ENCODE measurements at places on chromosomes 1 and 21. TPM values are rescaled to one million over a fixed set of nuclear protein-coding genes. Genes with fewer than 3 reads are reported as not detected.
A peak's percentile ranks its signal among the peaks of the same experiment; 100 is the strongest.

PRAMEF4 gene
- not detected for total RNA-seq

MYOG gene
- total RNA-seq: not detected

CELA3B gene
- not detected for total RNA-seq

PDZK1 gene
- total RNA-seq: 46.4 TPM

DMRTA2 gene
- total RNA-seq: not detected

RIMS3 gene
- total RNA-seq: 5.4 TPM

TTC34 gene
- total RNA-seq: 0.07 TPM

KRTAP12-4 gene
- not detected for total RNA-seq

GLIS1 gene
- not detected for total RNA-seq

MYOM3 gene
- 16.5 TPM for total RNA-seq

GRCh38 chr1:46005594-46005993 lies 126.8 kb downstream of the PIK3R3 start:
- no peak for DNase-seq
- H3K4me1 ChIP-seq: peaks cover 23% of the 10 kb centered on the region
- no peaks in the 10 kb centered on the region for H3K27me3 ChIP-seq
- no peak overlapping the region for H3K4me3 ChIP-seq
- peaks cover 31% of the 10 kb centered on the region for H3K36me3 ChIP-seq
- H3K27ac ChIP-seq: no peak overlapping the region

DNA sequence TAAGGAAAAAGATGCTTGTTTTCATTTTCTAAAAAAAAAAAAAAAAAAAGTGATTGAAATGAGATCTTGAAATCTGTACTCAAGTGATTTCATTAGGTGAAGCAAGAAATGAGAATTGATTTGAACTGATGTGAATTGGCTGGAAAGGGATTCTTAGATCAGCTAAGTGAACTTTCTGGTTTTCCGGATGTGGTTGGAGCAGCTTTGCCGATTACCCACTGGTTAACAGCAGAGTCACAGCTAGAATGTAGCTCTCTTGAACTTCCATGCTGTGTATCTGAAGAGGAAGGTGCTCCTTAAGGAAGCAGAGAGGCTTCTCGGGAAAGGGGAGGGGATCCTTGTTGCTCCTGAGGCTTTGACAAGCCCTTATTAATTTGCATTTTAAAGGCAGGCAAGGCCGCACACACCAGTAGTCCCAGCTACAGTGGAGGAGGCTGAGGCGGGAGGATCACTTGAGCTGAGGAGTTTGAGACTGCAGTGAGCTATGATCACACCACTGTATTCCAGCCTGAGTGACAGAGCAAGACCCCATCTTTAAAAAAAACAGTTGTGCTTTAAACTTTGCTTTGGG lies 28.7 kb upstream of the PWP2 start:
- H3K4me3 ChIP-seq: no peak overlapping the region
- peaks cover 13% of the 10 kb centered on the region for H3K36me3 ChIP-seq
- H3K4me1 ChIP-seq: no peaks in the 10 kb centered on the region

GRCh38 chr1:76510672-76511557 lies 356.4 kb upstream of the ST6GALNAC5 start:
- no peak for DNase-seq
- H3K27me3 ChIP-seq: no peaks in the 10 kb centered on the region
- H3K4me3 ChIP-seq: no peak overlapping the region
- no peak overlapping the region for H3K27ac ChIP-seq
- H3K36me3 ChIP-seq: no peaks in the 10 kb centered on the region

- H3K36me3 ChIP-seq: no peaks in the 10 kb centered on the region
- DNase-seq: no peak
- H3K27me3 ChIP-seq: no peaks in the 10 kb centered on the region
- H3K4me3 ChIP-seq: no peak overlapping the region
Observed at GRCh38 chr1:107442551-107442950, 301.7 kb downstream of the NTNG1 start.

DNA sequence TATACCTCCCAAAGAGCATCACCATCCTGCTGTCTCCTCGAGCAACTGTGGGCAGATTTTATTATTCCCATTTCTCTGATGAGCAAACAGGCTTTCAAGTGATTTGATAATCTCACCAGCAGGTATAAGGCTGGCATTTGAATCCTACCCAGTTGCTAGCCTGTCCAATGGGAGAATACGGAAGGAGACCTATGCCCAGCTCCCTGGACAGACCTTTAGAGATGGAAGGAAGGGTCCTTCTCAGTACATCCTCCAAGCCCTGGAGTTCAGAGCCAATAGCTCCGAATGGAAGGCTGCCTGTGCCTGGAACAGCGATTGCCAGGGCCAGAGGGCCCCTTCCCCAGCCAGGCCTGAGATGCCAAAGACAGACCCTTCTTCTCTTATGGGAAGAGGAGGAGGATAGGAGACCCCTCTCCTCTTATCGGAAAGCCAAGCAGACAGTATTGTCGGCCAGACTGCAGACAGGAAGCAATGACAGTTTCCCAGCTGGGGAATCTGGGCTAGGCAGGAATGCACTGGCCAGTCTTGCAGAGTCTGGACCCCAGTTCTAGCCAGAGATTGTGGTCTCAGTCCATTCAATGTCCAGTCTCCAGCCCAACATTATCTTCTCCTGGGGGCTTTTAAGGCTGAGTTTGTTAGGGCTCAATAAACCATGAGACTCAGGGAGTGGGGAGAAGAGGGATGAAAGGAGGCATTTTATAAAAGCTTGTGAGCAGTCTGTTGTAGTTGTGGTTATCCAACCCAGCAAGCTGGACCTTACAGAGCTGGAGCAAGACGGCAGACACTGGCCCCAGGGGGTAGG lies 2.0 kb downstream of the IFFO2 start:
- H3K4me1 ChIP-seq: peaks cover 82% of the 10 kb centered on the region
- H3K27ac ChIP-seq: peak overlapping the region; percentile 0
- H3K4me3 ChIP-seq: peak overlapping the region; percentile 82
- no peak for DNase-seq
- H3K27me3 ChIP-seq: no peaks in the 10 kb centered on the region

- H3K27ac ChIP-seq: no peak overlapping the region
- no peaks in the 10 kb centered on the region for H3K36me3 ChIP-seq
- H3K27me3 ChIP-seq: no peaks in the 10 kb centered on the region
- no peak for DNase-seq
- H3K4me1 ChIP-seq: peaks cover 34% of the 10 kb centered on the region
- no peak overlapping the region for H3K4me3 ChIP-seq
Observed at GRCh38 chr1:216903382-216903740, 180.1 kb upstream of the ESRRG start.

GRCh38 chr1:31264790-31265386 lies 25.2 kb upstream of the NKAIN1 start:
- peaks cover 77% of the 10 kb centered on the region for H3K36me3 ChIP-seq
- H3K4me1 ChIP-seq: no peaks in the 10 kb centered on the region
- no peak for DNase-seq
- no peak overlapping the region for H3K4me3 ChIP-seq
- H3K27ac ChIP-seq: no peak overlapping the region
- H3K27me3 ChIP-seq: no peaks in the 10 kb centered on the region

GRCh38 chr1:83516369-83516768 lies 482.6 kb downstream of the TTLL7 start:
- no peak overlapping the region for H3K4me3 ChIP-seq
- DNase-seq: no peak
- no peaks in the 10 kb centered on the region for H3K36me3 ChIP-seq
- H3K27ac ChIP-seq: no peak overlapping the region
- H3K4me1 ChIP-seq: no peaks in the 10 kb centered on the region
- no peaks in the 10 kb centered on the region for H3K27me3 ChIP-seq

DNA sequence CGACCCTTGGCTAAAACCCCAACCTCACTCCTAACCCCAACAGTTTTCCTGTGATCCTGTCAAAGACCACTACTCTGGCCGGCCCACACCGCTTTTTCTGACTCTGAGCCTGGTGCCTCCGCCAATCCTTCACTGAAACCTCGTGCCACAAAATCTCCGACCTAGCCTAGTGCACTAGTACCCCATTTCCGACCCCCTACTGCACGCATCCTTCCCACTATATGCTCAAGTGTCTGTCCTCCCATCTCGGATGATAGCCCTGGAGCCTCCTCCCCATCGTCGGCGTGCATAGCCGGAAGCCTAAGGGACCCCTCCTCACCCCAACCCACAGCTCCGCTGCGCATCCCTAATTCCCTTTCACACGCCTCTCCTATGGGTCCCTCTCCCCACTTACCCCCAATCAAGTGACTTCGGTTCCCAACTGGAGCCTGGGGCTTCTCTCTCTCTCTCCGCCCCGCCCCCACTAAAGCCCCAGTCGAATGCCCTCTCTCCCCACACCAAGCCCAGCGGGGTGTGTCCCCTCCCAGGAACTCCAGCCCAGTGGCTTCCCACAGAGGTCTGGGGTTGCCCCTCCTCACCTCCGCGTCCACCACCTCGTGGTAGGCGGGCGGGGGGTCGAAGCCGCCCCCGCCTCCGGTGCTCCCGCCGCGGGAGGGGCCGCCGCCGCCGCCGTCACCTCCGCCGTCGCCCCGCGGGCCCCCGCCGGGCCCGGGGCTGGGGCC lies 791 bp downstream of the USP24 start:
- DNase-seq: peak; percentile 31
- peak overlapping the region; percentile 90 for H3K27ac ChIP-seq
- no peaks in the 10 kb centered on the region for H3K36me3 ChIP-seq
- no peaks in the 10 kb centered on the region for H3K27me3 ChIP-seq
- peaks cover 60% of the 10 kb centered on the region for H3K4me1 ChIP-seq

- no peaks in the 10 kb centered on the region for H3K36me3 ChIP-seq
- no peak for DNase-seq
- no peak overlapping the region for H3K4me3 ChIP-seq
- H3K27ac ChIP-seq: no peak overlapping the region
- H3K4me1 ChIP-seq: no peaks in the 10 kb centered on the region
Observed at GRCh38 chr1:37153116-37154100, 119.1 kb upstream of the GRIK3 start.

GRCh38 chr21:39720126-39720778 lies 24.7 kb upstream of the IGSF5 start:
- no peaks in the 10 kb centered on the region for H3K36me3 ChIP-seq
- no peak overlapping the region for H3K27ac ChIP-seq
- no peak overlapping the region for H3K4me3 ChIP-seq

GRCh38 chr1:26853156-26853555 lies 9.8 kb upstream of the SFN start:
- peaks cover 17% of the 10 kb centered on the region for H3K4me1 ChIP-seq
- peaks cover 51% of the 10 kb centered on the region for H3K36me3 ChIP-seq
- no peak overlapping the region for H3K4me3 ChIP-seq
- no peak overlapping the region for H3K27ac ChIP-seq

DNA sequence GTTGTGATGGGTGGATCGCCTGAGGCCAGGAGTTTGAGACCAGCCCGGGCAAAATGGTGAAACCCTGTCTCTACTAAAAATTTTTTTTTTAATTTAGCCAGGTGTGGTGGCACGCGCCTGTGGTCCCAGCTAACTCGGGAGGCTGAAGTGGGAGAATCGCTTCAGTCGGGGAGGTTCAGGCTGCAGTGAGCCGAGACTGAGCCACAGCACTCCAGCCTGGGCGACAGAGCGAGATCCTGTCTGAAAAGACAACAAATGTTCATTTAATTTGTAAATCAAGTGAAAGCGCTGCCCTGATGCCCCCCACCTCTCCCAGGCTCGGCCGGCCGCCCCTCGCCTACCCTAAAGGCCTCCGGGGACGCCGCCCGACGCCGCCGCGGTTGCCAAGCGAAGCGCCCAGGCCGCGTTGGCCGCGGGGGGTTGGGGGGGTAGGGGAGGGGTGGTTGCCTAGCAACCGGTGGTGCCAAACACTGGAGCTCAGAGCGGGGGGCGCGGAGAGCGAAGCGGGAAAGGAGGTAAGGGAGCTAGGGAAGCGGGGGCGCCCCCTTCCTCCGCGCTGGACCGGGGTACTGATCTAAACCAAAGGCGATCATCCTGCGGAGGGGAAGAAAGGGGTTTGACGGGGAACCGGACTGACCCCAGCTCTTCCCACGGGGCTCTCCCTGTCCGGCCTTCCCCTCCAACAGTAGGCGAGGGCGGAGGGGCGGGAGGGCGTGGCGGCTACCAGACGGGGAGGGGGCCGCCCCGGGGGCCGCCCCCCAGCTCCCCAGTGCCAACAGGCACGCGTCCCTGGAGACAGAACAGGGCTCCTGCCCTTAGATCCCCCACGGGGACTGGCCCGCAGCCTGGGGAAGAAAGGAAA lies at the start of gene TEKT2:
TSS of gene TEKT2 (plus strand) at position 460 of the 862 bp plus-strand sequence. CDS start 828 bp downstream, outside the sequence.
- H3K4me3 ChIP-seq: peak within 1 kb of the TSS; percentile 50
- H3K27ac ChIP-seq: no peak within 1 kb of the TSS
- H3K27me3 ChIP-seq: 0 out of 2 replicates have a peak, but pooled peaks cover 2% of the 10 kb centered on the region
- no peak for DNase-seq
- peaks cover 16% of the 10 kb centered on the region for H3K4me1 ChIP-seq

DNA sequence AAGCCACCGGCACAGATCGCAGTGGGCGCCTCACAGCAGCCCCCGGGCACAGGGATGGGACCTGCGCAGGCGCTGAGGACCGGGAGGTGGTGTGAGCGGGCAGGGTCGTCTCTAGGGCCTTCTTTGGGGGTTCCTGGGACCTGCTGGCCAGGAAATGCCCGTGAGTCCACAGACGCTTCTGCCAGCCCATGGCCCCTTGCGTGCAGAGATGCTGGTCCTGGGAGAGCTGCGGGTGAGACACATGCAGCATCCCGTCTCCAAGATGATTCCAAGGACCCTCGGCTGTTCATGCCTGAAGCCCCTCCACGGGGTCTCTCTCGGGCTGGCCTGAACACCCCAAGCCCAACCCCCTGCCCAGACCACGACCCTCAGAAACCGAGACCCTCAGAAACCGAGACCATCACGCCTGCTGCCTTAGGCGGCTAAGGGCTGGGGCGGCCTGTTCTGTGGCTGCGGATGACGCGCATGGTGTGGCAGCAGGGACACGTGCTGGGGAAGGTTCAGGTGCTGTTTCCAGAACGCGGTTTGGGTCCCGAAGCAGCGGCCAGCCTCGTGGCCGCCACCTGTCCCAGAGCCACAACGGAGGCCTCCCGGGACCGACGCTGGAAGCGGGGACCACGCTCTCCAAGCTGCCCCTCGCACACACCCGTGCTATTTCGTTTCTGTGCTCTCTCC lies 23.0 kb downstream of the CFAP74 start:
- peaks cover 34% of the 10 kb centered on the region for H3K27me3 ChIP-seq
- no peak overlapping the region for H3K4me3 ChIP-seq
- no peak for DNase-seq

- 0 out of 2 replicates have a peak, but pooled peaks cover 5% of the 10 kb centered on the region for H3K4me1 ChIP-seq
- no peaks in the 10 kb centered on the region for H3K36me3 ChIP-seq
- H3K27ac ChIP-seq: no peak overlapping the region
- no peaks in the 10 kb centered on the region for H3K27me3 ChIP-seq
- H3K4me3 ChIP-seq: no peak overlapping the region
Observed at GRCh38 chr1:101154547-101154946, 82.3 kb upstream of the S1PR1 start.

DNA sequence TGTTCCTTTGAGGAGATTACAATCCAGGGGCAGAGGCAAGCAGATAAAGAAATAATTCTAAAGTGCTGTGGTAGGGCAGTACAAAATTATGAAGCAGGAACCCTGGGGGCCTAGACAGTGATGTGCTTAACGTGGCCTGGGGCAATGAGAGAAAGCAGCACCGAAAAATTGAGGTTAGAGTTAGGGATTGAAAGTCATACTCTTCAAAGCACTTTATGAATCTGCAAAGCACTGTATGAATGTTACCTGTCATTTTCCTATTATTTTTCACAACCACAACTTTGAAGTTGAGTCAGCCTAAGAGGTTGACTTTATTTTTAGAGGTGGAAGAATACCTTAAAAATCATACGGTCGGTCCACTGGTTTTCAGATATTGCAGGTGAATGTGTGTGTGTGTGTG lies 183.4 kb upstream of the NFIA start:
- no peaks in the 10 kb centered on the region for H3K27me3 ChIP-seq
- no peaks in the 10 kb centered on the region for H3K4me1 ChIP-seq
- no peak overlapping the region for H3K4me3 ChIP-seq
- H3K27ac ChIP-seq: no peak overlapping the region
- no peak for DNase-seq

- H3K4me1 ChIP-seq: peaks cover 51% of the 10 kb centered on the region
- no peak overlapping the region for H3K27ac ChIP-seq
- no peaks in the 10 kb centered on the region for H3K36me3 ChIP-seq
- peaks cover 20% of the 10 kb centered on the region for H3K27me3 ChIP-seq
Observed at GRCh38 chr1:24917327-24918074, 12.6 kb downstream of the RUNX3 start.
